ENCODE measurements at places on chromosomes 12 and 14.

GRCh38 chr14:35346738-35347322, 54.6 kb downstream of the PSMA6 start:
- DNase-seq: no peak

- DNase-seq: no peak
Measured at GRCh38 chr14:37122288-37122687, 50.1 kb downstream of the SLC25A21 start.

DNA sequence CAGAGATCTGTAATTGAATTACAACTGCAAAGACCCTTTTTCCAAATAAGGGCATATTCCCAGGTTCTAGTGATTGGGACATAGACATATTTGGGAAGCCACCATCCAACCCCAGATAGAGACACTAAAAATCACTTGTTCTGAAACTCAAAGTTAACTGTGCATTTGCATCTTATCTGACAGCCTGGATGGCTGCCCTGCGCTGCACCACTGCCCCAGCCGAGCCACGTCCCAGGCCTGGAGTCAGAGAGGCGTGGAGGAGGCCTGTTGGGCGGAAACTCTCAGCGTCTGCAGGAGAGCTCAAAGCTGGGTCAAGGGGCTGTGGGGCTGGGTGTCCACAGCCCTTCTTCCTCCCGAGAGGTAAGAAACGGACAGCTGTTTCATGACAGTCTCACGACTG, 124.4 kb downstream of the RIMBP2 start:
- no peak for DNase-seq

DNA sequence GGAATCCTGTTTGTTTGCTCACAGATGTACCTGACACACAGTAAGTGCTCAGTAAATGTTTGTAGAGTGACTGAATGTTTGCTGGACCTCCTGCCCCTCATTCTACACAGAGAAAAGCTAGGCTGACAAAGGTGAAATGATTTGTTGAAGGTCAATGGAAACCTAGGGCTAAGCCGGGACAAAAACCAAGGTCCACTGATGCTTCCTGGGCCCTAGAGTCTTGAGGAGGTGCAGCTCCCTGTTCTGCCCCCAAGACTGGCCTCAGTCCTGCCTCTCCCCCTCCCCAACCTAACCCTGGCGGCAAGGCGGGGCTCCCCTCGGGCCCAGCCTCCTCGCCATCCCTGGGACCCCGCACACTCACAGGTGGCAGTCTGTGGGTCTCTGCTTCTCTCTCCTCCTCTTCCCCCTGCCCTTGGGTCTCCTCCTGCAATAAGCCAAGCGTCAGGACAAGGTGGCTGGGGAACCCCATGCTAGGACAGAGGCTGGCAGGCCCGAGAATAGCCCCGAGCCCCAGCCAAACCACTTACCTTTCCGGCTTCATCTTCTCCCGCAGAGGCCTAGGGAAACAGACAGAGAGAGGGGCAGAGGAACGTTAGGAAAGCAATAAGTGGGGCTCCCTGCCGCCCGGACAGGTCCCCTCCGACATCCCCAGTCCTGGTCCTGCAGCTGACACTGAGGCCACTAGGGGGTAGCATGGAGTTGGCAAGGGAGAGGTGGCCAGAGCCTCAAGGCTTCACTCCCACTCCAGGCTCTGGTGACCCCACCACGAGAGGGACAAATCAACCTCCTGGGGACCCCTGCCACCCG, 9.3 kb downstream of the PGF start:
- peak; percentile 90 for DNase-seq

DNA sequence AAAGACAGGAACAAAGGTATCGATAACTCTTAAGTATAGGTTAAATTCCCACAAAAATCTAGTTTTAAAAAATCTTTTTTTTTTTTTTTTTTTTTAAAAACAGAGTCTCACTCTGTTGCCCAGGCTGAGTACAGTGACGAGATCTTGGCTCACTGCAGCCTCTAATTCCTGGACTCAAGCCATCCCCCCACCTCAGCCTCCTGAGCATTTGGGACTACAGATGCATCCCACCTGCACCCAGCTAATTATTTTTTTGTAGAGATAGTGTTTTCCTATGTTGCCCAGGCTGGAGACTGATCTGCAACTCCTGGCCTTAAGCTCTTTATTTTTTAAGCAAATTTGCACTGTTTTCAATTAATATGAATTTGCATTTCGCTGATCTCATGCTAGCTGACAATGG, 9.8 kb downstream of the PSEN1 start:
- DNase-seq: no peak

GRCh38 chr14:102279282-102279681, 25.7 kb downstream of the MOK start:
- DNase-seq: no peak

DNA sequence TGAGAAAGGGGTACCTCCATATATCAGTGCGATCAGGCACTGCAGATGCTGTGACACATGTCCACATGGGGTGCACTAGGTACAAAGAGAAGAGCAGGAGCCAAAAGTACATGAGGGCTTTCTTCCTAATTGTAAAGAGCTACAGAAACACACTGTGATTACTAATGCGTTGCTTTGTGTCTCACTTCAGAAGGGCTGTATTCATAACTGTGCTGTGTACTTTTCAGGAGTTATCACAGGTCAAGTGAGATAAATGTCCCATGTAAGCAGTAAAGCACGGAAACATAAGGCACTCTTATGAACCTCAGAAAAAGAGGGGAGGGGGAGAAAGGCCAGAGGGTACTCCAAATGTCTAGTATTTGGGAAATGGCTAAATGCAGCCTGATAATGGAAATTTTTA, 10.6 kb downstream of the SPRING1 start:
- DNase-seq: no peak

DNA sequence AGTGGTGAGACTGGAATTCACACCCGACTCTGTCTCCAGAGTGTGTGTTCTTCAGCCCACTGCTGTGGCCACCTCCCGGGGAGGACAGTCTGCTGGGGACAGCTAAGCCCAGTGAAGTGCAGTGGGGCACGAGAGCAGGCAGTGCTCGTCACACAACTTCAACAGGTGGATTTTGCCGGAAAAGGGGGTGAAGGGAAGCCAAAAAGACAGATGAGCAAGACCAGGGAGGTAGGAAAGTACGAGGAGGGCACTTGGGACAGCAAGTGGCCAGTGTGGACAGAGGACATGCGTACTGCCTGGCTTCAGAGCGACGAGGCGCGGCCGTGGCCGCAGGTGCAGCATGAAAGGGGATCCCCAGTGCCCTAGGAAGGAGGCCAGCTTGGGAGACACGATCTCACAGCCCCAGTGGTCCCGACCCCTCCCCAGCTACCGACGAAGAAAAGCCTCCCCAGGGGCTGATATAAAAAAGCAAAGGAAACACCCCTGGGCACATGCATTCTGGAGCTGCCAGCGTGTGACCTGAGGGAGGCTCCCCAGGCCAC, 96.1 kb downstream of the FBXL14 start:
- no peak for DNase-seq

DNA sequence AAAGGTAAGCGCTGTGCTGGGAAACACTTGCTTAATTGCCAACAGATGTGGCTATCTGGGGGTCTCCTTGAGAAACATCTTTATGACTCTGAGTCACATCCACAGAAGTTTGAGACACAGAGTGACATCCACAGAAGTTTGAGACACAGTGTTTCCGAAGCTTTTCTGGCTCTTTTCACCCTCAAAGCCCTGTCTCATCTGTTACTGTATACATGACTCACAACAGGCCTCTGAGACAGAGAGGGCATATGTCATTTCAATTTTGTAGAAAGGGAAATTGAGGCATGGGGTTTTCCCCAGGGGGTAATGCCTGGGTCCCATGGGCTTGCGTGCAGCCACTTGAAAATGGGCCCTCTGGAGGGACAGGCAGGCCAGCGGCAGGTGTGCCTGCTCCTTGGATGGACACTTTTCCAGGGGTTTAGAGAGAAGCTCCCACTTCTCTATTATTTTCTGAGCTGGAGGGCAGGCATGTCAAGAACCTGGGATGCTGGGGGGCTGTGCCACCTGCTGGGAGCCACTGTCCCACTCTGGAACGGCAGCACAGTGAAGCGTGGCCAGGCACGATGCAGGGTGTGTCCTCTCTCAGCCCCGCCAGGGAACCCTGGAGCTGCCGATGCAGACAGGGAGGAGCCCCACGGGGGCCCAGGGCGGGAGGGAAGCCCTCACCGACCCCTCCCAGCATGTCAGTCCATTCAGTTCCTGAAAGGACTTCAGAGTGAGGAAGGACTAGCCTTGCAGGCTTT, 111.3 kb upstream of the FKBP4 start:
- no peak for DNase-seq

DNA sequence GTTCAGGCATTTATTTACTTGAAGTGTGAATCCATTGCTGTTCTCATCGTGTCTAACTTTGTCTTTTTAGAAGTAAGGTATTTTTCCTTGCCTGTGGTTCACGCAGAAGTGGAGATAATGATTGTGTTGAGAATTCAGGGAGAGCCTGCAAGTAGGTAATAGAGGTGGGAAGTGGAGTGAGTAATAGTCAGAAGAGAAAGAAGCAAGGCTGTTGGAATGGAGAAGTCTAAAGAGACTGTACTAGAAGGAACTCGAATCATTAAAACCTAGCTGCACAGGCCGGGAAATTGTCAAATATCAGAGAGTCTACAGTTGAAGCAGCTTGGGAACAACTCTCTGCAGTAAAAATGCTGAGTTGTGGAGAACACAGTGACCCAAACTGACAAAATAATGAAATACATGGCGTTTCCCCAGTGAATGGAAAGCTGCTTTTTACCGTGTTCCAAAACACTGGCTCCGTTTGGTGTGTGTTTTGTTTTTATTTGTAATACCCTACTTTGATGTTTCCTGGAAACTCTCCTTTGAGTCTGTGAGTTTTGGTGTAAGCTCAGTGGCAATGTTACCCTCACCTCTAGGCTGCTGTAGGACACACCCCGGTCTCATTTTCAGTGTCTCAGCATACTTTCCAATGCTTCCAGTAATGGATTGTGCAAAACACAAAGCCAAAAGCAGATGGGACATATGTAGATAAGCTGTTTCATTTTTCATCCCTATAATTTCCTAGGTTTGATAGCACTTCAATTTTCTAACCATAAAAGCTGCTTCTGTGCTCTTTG, 146.6 kb downstream of the CRADD start:
- no peak for DNase-seq

DNA sequence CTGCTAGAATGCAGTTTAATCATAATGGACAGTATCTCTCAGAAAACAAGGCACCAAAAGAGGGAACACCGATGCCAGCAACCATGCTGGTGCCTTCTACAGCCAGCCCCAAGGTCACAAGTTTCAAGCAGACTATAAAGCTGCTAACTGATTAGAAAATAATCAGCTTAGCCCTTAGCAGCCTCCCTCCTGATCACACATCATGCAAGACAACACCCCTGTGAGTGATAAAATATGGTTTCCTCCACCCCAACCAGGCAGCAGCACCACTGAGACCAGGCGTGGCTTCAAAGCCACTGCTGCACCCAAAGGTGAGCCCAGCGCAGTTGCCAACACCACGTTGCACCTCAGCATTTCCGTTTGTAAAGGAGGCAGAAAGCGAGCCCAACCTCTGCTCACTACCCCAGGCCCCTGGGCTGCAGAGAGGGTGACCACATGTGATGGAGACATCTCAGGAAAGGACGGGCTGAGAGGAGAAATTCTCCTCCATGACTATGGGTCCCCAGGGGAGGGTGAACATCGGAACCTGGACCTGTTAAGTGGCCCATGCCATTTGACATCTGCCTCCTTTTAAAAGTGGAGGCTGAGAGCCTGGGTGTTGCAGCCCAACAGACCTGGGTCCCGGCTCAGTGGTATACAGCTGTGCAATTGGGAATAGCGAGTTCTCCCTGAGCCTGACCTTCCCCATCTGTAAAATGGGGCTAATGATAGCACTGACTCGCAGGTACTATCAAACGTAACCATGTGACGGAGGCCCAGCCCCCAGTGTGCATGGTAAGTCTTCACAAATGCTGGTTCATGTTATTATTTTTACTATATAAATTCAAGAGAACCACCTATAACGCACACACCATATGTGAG, 11.5 kb downstream of the ZFP36L1 start:
- no peak for DNase-seq

- DNase-seq: no peak
Measured at GRCh38 chr14:33589334-33589733, 361.5 kb downstream of the EGLN3 start.

- DNase-seq: no peak
Measured at GRCh38 chr14:97457575-97458085, 660.4 kb downstream of the VRK1 start.

DNA sequence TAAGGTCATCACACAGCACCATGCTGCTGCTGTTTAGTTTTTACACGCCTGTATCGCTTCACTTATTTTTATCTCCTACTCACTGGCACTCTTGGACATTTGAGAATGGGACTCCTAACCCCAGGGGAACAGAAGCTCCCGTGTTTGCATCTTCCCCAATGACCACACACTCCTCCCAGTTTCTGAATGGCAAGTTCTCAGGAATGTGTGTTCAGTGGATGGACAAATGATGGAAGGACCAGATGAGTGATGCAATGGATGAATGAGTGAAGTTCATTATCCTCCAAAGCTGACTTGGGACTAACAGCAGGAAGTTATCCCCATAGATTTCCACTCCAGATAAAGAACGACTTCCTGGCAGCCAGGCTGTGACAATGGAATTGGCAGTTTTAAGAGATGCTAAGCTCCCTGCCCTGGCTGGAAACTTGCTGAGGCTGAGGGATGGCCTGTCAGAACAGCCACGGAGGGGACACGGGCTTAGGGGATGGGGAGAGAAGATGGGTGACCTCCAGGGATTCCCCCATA, 231.5 kb downstream of the SLC15A4 start:
- no peak for DNase-seq

DNA sequence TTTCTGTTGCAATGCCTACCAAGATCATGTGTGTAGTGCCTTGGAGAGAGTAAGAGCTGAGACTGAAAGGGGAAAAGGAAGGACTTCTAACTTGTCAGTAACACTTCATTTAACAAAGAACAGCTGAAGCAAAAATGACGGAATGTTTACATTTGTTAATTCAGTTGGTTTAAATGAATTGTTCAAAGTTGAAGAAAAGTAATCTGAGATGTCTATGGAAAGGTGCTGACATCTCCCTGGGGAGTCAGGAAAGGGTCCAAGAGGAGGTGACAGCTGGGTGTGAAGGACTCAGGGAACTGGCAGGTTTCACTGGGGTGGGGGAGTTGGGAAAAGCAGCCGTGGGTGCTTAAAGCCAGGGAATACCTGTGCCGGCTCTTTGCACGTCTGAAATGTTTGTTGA, 7.9 kb downstream of the TMEM63C start:
- DNase-seq: no peak

DNA sequence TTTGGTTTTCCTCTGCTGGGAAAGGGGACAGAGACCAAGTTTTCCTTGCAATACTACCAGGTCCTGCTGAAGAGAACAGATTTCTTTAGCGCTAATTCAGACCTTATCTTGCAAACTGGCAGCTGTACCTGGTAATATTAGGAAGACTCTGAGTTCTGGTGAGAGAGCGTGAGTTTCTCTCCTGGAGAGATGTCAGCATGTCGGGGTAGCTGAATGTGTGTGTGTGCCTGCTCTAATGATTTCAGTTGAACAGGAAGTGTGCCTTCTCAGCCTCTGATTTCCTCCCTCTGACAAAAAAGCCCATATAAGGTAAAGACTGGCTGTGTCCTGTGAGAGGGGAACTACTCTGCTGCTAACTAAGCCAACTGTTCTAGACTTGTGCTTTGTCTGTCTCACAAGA, 10.3 kb upstream of the ERP27 start:
- no peak for DNase-seq

GRCh38 chr12:24554612-24555295, 394.1 kb downstream of the BCAT1 start:
- no peak for DNase-seq

Data from nephron progenitor cell (in vitro differentiated cells).